GM12891 (cell line): ENCODE measurements at places on chromosomes 5 and 9.

DNA sequence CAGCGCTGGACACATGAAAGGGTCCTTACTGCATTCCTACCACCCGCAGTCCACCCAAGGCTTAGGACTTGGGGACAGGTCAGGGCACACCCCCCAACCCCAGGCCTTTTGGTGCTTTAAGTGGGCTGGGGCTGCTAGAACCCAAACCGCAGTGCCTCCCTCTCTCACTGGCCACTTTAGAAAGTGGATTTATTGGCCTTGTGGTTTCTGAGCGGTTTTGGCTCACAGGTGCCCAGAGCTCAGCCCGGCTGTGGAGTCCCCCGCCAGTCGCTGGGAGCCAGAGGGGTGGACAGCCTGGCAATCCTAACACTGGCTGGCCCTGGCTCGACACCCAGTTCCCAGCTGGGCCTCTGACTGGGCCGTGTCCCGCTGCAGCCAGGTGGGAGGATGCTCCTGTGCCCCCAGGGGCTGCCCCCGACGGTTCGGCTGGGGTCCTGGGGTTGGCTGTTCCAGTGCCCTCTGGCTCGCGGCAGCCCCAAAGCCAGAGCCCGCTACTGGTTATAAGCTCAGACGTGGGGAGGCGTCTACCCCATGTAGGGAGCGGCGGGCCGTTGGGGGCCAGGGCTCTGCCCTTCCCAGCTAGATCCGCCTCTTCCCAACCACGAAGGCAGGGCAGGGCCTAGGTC is 65.2 kb upstream of the RNU6ATAC start:
- no peak for DNase-seq

- DNase-seq = no peak
These were observed 30.1 kb upstream of the RAI14 start for GRCh38 chr5:34626036-34626435.

GRCh38 chr5:135296900-135297816 is 101.9 kb downstream of the MACROH2A1 start:
- DNase-seq = no peak

DNA sequence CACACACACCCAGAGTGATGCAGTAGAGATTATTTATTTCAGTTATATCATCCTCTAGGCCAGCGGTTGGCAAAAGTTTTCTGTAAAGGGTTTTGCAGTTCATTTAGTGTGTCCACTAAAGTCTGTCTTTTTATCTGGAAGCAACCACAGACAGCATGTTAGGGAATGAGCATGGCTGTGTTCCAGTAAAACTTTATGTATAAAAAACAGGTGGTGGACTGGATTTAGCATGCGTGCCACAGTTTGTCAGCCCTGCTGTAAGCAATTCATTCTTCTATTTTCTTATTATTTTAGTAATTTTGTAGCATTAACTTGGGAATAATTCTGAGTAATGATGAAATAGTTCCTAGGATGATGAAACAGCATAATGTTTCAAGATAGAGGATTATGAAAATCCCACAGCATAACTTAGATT is 51.7 kb downstream of the CCNH start:
- no peak for DNase-seq

- DNase-seq = no peak
These were observed 18.3 kb upstream of the CCDC192 start for GRCh38 chr5:127684726-127685467.

GRCh38 chr5:11928909-11929308 is 24.7 kb upstream of the CTNND2 start:
- no peak for DNase-seq

- DNase-seq = no peak
These were observed 428.8 kb upstream of the CLINT1 start for GRCh38 chr5:158287643-158288271.

DNA sequence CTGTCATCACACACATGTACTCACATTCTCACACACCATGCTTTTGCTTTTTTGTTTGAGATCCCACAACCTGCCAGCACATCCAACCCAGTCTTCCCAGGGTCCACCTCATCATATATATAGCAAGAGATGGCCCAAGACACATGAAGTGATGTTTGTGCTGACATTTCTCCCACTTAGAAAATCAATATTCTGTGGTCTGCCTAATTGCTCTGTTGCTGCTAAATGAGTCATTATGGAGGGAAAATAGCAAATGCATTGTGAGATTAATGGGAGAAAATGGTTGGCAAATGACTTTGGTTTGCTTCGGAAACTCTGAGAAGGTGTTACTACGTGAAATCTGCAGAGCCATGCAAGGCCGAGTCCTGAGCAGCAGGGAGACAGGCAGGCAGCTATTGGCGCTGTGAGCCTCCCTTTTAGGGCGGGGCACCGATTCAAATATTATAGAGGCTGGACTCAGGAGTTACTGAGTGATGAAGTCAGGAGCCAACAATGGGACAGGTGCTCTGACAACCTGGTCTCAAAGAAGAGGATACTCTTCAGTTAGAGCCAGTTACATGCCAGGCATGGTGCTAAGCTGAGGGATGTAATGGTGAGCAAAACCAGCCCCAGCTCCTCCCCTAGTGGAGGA is 62.8 kb downstream of the DAB2IP start:
- no peak for DNase-seq

GRCh38 chr9:137145731-137146526 is 7.0 kb downstream of the GRIN1 start:
- DNase-seq = no peak

DNA sequence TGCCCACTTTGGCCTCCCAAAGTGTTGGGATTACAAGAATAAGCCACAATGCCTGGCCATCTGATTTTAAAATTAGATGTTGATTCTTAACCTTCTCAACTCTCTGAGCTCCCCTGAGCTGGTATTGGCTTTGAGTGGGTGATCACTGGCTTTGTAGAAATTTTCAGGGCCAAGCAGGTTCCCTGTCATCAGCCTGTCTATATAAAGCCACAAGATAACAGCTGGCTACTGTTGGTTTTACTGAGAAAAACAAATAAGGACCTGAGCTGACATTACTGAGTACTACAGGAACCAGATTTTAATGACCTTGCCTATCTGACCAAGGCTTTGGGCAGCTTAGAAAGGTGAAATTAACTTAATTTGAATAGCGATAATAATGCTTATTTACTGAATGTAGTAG is 153.6 kb downstream of the MSX2 start:
- no peak for DNase-seq

- no peak for DNase-seq
These were observed 58.4 kb downstream of the SLC1A3 start for GRCh38 chr5:36664766-36665165.

DNA sequence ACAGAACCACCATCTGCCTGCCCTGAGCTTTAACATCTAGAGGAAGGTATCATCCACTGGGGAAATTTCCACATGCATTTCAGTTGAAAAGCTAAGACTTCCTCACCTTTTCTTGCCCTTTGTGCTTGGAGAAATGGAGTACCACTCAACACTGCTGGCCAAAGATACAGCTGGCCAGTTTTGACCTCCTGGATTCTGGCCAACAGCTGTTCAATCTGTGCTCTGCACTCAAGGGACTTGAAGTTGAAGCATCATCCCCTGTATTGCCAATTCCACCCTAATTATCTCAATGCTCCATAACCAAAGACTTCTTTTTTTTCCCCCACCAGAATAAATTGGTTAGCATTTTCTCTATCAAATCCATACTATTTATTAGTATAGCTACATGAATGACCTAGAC is 70.4 kb upstream of the PRDM9 start:
- DNase-seq = no peak

GRCh38 chr5:143601357-143601756 is 197.9 kb upstream of the NR3C1 start:
- no peak for DNase-seq

DNA sequence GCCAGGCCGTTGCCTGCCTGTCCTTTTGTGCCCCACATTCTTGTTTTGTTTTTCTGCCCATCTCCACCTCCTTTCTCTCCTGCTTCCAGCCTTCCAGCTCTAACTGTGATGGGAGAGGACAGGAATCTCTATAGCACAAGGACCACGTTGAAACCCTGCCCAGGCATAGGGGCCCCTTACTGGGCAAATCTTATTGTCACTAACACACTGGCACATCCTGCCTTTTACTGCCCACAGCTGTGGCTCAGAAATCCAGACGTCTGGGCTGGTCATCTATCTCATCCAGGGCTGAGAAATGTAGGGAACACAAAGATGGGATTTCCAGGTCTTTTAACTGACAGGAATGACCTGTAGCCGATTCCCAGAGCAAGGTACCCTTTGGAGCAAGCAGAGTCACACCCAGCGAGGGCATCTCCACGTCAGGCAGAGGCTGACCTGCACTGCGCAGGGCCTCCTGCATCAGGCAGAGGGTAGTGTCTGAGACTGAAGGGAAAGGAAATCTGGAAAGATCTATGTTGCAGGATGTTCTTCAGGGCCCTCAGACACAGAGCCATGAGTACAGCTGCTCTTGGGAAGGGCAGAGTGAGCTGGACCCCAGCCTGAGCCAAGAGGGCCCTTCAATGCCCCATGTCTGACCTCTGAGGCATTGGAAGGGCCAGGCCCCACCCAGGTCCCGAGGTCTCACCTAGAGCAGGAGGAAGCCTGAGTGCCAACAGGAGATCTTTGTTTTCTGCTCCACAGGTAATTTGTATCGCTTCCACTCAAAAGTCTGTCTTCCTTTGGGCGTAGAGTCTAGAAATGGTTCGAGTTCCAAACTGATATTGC is 278.8 kb downstream of the FSTL4 start:
- DNase-seq = no peak

DNA sequence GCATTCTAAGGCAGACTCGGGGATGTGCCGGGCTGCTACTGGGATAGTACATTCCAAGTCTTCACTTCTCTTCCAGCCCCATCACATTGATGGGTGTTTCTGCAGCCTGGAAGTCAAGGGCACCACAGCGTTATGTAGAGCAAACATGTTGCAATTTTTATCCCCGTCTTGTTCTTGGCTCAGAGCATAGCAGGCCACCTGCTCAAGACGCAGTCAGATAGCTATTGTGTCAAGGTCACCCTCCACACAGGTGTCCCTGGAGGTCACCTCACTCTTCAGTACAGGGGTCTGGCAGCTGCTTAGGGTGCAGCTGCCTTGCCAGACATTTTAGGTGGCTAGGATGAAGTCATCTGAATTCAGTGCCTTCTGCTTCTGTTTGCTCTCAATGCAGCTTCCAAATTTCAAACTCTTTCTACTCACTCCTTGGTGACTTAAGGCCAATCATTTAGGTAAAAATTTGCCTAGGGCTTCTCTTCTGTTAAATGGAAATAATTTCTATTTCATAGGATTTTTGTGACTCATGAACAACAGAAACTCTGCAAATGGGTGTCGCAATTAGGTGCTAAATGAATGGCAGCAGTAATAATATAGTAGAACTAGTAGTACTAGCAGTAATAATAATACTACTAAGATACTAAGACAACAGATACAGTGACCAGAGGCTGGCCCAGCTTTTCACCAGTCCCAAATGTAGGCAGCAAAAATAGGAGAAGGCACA is 24.3 kb downstream of the KCNV2 start:
- no peak for DNase-seq

- no peak for DNase-seq
These were observed 4.8 kb downstream of the SKP1 start for GRCh38 chr5:134171972-134172371.

DNA sequence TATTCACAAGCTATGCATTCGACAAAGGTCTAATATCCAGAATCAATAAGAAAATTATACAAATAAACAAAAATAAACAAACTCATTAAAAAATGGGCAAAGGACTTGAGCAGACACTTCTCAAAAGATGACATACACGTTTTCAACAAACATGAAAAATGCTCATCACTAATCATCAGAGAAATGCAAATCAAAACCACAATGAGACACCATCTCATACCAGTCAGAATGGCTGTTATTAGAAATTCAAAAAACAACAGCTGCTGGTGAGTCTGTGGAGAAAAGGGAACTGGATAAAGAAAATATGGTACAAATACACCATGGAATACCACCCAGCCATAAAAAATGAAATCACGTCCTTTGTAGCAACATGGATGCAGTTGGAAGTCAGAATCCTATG is 45.1 kb upstream of the PUM3 start:
- no peak for DNase-seq

DNA sequence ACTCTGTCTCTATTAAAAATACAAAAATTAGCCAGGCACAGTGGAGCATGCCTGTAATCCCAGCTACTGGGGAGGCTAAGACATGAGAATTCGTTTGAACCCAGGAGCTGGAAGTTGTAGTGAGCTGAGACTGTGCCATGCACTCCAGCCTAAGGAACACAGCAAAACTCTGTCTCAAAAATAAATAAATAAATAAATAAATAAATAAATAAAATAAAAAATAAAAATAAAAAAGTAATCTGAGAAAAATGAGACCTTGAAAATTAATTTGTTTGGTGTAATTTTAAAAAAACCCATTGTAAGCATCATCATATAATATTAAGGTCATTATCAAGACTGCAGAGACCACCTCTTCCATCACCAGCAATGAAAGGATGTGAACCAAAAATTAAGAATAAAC is 997.1 kb downstream of the CDH18 start:
- DNase-seq = no peak

- DNase-seq = no peak
These were observed at the start of gene SMIM32 for GRCh38 chr5:136192526-136193321. Gene SMIM32, minus strand, starts transcription at chr5:136193162. Its CDS starts 638 bp downstream, at chr5:136192524.

DNA sequence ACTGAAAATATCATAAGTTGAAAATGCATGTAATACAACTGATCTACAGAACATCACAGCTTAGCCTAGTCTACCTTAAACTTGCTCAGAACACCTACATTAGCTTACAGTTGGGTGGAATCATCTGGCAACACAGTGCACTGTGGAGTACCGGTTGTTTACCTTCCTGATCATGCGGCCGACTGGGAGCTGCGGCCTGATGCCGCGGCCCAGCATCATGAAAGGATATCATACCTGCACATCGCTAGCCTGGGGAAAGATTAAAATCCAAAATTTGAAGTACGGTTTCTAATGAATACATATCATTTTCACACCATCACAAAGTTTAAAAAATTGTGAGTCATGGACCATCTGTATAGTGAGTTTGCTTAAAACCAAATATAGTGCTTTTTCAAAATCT is 1.8 kb downstream of the HACD4 start:
- no peak for DNase-seq

DNA sequence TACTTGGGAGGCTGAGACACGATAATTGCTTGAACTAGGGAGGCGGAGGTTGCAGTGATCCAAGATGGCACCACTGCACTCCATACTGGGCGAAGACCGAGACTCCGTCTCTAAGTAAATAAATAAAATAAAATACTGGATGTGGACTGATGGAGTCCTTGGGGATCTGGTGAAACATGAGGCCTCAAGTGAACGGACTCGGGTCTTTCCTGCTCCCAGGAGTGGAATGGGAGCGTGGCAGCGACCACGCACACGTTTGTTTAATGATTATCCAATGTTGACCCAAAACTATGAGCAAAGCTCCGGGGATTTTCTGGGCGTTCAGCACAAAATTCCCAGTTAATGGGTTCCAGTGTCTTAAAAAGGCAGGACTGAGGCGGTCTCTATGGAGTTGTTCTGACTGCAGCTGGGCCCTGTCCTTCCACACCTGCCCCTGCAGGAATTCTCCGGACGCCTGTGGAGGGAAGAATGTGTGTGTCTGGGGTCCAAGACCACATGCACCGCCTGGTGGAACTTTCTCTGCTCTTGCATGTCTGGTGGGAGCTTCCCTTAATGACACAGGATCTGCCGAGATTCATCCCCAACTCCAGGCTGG is 26.6 kb downstream of the NEK6 start:
- DNase-seq = no peak

GRCh38 chr9:35914301-35914807 is 5.1 kb downstream of the SPAAR start:
- no peak for DNase-seq
